SIG-M5 (cell line): ENCODE measurements at places on chromosomes 3 and 15.

DNA sequence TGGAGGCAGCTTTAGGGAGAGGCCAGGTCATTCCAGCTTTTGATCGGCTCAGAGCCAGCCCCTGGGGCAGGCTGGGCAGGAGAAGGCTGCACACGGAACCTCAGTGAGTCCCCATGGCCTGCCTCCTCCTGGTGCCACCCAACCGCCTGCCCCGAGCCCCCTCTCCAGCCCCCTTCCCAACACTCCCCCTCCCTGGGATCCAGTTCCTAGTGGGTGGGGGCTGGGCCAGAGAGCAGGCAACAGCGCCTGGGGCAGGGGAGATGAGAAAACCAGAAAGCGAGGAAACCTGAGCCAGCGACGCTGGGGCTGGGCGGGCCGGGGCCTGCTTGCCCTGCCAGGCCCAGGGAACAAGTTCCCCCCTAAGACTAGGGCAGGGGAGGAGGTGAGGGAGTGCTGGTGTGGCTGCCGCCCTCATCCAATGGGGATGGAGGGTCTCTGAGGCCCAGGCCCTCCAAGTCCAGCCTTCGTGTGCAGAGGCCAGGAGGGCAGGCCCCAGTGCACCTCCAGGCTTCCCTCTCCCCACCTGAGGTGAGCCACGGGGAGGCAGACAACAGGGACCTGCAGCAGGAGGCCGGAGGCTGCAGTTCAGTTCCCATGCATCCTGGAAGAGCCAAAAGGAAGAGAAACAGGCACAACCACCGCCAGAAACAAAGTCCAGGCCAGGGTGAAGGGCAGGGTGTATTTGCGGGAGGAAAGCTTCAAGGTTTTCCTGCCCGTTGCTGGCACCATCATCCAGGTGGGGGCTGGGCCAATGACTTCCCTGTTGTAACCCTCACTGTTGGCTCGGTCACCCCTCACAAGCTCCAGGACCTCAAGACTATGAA, 4.0 kb upstream of the SEMA3F start:
- DNase-seq = no peak

- no peak for DNase-seq
Measured at GRCh38 chr3:190585805-190586630, 72.1 kb downstream of the IL1RAP start.

- DNase-seq = no peak
Measured at GRCh38 chr3:8363200-8363599, 138.4 kb upstream of the LMCD1 start.

- no peak for DNase-seq
Measured at GRCh38 chr3:122184591-122184929, 1.1 kb downstream of the CASR start.

- no peak for DNase-seq
Measured at GRCh38 chr15:95363646-95364045, 966.9 kb upstream of the NR2F2 start.

DNA sequence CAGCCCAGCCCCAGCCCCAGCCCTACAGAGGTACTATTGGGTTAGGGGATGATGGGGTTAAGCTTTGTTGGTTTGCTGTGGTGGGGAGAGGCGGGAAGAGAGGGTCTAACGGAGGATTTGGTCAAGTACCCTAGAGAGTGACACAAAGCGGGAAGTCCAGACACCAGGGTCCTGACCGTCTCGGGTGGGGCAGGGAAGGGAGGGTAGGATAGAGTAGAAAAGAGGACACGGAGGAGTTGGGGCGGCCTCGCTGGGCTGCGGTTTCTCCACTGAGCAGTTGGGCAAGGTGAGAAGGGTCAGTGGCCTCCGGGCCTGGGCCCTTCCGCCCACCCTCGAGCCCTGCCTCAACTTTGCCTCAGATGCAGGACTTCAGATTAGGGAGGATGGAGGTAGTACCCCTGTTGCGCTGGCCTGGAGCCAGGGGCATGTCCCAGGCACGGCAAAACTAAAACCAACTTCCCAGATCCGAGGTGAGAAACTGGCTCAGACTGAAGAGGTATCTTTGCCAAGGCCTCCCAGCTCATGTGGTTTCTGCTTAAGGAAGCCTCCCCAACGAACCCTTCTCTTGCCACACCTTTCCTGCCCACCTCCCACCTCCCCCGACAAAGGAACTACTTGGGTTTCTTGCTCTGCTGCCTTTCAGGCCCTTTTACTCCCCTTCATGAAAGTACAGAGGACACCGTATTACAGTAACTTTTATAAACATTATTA, 551 bp downstream of the PML start:
- DNase-seq = no peak

DNA sequence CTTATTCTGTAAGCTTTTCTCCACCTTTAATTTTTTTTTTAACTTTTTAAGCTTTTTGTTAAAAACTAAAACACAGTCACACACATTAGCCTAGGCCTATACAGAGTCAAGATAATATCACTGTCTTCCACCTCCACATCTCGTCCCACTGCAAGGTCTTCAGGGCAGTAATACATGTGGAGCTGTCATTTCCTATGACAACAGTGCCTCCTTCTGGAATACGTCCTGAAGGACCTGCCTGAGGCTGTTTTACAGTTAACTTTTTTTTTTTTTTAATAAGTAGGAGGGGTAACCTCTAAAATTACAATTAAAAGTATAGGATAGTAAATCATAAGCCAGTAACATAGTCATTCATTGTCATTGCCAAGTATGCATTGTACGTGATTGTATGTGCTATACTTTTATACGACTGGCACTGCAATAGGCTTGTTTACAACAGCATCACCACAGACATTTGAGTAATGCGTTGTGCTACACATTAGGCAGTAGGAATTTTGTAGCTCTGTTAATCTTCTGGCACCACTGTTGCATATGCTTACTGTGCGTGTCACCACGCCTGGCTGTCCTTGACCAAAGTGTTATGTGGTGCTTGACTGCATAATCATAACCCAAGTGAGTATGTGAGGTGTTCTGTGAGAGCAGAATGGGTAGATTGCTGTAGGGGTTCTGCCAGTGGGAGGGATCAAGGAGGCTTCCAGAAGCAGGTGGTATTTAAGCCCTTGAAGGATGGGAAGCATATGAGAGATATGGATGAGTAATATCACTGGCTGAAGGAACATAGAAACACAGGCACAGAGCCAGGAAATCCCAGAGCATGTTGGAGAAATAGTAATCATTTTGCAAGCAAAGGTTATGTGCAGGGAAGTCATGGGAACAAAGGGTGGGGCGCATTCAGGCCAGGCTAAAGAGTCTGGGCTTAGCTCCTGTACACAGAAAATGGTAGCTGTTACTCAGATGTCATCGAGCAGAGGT, 18.3 kb downstream of the FBXO22 start:
- no peak for DNase-seq

GRCh38 chr3:56369914-56370313, 98.4 kb downstream of the ERC2 start:
- no peak for DNase-seq

- no peak for DNase-seq
Measured at GRCh38 chr3:154177406-154177805, 56.2 kb downstream of the ARHGEF26 start.

- no peak for DNase-seq
Measured at GRCh38 chr3:82715091-82715856, 953.8 kb upstream of the GBE1 start.

- no peak for DNase-seq
Measured at GRCh38 chr3:99720985-99721632, 82.7 kb downstream of the COL8A1 start.

GRCh38 chr3:56061279-56061626, 407.0 kb downstream of the ERC2 start:
- no peak for DNase-seq

- DNase-seq = no peak
Measured at GRCh38 chr15:101505610-101506337, 16.3 kb upstream of the PCSK6 start.

GRCh38 chr3:13378155-13378554, 42.0 kb downstream of the NUP210 start:
- no peak for DNase-seq

DNA sequence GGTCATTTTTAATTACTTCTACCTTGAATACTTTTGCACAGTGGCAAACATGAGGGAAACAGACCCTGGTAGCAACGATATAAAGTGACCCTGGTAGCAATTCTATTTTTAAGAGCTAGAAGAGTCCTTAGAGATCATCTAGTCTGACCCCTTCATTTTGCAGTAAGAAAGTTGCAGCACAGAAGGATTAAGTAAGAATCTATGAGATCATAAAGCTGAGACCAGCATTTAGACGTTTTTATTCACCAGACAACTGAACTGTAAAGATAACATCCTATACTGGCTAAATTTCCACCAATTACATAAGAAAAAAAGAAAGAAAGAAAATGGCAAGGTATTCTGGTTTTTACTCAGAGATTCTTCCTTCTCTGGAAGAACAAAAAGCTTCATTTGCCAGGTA, 49.9 kb downstream of the LRRFIP2 start:
- DNase-seq = no peak

DNA sequence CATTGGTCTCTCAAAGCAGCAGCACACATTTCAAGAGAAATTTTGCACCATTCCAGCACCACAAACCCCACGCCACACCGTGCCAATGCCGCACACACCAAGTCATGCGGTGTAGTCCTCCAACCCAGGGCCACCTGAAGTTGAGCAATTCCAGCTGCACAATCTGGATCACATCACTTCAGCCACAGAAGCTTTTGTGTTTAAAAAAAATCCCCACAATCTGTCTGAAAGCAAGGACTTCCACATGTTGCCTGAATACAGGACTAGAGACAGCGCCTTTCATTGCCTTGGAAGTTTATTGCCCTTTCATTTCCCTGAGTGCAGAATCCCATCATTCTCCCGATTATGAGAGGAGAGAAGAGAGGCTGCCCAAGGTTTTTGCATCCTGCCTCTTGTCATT, 175.6 kb upstream of the BCL6 start:
- DNase-seq = no peak

DNA sequence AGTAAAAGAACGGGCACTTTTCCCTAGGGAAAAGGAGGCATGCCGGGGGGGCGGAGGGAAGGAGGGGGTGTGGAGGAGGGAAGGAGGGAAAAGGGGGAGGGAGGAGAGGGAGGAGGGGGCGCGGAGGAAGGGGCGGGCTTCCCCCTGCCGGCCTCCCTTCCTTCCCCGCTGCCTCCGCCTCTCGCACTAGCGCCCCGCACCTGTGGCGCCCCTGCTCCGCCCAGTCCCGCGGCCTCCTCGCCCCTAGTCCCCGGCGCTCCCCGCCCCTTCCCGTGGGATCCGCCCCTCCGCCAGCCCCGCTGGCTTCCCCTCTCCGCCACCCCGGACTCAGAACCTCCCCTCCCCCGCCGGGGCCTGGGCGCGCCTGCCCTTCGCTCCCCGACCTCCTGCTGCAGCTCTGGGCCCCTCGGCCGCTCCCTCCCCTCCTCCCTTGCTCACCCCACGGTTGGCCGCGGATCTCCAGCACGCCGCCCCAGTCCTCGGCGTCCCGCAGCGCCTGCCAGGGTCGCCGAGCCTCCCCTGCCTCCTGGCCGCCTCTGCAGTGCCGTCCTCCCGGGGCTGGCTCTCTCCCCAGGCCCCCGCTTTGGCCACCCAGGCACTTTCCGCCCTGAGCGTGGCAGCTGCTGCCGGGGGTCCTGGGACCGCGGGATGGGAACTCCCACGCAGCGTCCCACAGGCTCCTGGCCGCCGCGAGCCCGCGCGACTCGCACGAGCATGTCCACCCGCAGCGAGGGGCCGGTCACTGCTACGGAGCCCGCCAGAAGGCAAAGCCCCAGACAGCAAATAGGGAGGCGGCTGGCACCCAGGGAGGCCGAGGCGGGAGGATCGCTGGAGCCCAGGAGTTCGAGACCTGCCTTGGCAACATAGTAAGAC, 147.4 kb downstream of the TJP1 start:
- no peak for DNase-seq

- DNase-seq = no peak
Measured at GRCh38 chr15:52054381-52054780, 35.4 kb downstream of the MAPK6 start.

- no peak for DNase-seq
Measured at GRCh38 chr3:123523023-123523412, 61.8 kb downstream of the HACD2 start.

DNA sequence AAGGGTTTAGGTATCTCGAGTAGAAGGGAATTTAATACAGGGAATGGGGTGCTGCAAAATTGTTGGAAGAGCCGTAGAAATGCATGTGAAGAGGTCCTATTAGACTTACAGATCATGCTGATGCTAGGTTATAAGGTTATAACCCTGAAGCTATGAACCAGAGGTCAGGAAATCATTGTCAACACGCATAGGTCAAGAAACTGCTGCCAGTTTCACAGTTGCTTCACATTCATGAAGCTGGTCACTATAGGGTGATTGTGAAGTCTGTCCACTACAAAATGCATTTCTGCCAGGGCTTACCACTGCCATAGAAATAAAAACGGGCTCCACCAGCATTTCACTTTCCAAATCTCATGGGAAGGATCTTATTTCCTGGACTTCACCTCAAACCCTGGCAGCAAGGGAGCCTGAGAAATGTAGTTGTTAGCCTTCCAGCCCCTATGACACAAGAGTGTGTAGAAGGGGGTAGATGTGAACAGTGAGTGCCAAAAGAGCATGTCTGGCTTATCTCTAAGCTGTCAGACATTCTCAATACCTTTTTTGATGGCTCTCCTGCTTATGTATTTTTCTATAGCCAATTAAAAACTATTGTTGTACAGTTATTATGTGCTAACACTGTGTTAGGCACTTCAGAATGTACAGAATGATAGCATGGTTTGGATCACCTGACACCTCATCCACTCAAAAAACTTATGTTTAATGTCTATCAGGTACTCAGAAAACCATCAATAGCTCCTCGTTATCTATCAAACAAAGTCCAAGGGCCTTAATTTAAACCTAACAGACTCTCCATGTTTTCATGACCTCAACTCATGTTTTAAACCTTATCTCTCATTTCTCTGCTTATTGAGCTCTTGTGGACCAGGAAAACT, 148.3 kb upstream of the TSC22D2 start:
- no peak for DNase-seq

DNA sequence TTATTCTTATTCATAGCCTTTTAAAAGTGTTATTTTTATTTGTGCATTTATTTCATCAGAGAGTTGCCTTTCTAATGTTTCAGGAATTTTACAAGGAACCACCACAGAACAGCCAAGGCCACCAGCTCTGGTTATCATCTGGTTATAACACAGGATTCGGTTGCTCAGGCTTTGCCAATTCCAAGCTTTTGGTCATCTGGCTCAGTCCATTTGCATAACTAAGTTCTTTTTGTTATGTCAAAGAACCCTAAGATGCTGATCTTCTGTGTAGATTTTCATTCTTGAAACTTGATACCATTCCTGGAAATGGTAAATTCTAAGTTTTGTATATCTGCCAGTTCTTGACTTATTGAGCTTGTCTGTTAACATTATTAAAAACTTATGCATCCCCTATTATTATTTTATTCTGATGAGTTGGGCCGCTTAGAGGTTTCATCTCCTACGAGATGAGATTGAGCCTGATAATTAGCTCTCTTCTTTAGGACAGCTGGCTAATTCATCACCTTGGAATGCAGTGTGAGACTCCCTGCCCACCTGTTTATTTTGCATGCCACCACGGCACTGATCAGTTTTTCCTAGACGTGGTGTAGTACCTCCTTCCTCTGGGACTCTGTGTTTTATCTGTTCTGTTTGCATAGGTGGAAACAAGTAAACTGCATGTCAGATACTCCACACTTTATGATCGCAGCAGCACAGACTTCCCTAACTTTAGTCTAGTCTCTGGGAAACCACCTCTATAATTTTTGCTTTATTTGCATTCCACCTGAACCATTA, 264.8 kb downstream of the SLCO3A1 start:
- DNase-seq = no peak

- DNase-seq = no peak
Measured at GRCh38 chr3:172711454-172711795, 558 bp upstream of the NCEH1 start.
